Dorsolateral prefrontal cortex (tissue), 122 donors: ENCODE measurements at places on chromosomes 2 and 18. TPM values are rescaled to one million over a fixed set of nuclear protein-coding genes. Genes with fewer than 3 reads are reported as not detected.

The TTN gene
- total RNA-seq: 10.1 TPM

The DOK6 gene
- total RNA-seq: 23.8 TPM

The PARD3B gene
- total RNA-seq: 8.4 TPM

The KIAA2012 gene
- total RNA-seq: 4.9 TPM

The MGAT4A gene
- 68.7 TPM for total RNA-seq

The REEP1 gene
- total RNA-seq: 68.0 TPM

The IMPA2 gene
- 7.7 TPM for total RNA-seq

The CNDP1 gene
- total RNA-seq: 113 TPM

The HRH4 gene
- 0.15 TPM for total RNA-seq

The SCRN3 gene
- 41.1 TPM for total RNA-seq

The CYP26B1 gene
- 13.6 TPM for total RNA-seq

The TRIM43 gene
- total RNA-seq: not detected

The ALLC gene
- total RNA-seq: not detected

The PTRHD1 gene
- 15.2 TPM for total RNA-seq

The LYPD6 gene
- 7.0 TPM for total RNA-seq

The DNAH6 gene
- 10.7 TPM for total RNA-seq

The MRPS5 gene
- total RNA-seq: 61.0 TPM

The EMX1 gene
- 42.5 TPM for total RNA-seq

The CTLA4 gene
- total RNA-seq: not detected

The MFSD6 gene
- 154 TPM for total RNA-seq

The XIRP2 gene
- not detected for total RNA-seq

The PRKAG3 gene
- total RNA-seq: not detected

The FN1 gene
- total RNA-seq: 53.1 TPM

The LINC00305 gene
- not detected for total RNA-seq

The ZAP70 gene
- 0.59 TPM for total RNA-seq

The UPP2 gene
- 1.3 TPM for total RNA-seq

The UGT1A10 gene
- not detected for total RNA-seq

The TSPYL6 gene
- 0.34 TPM for total RNA-seq

The ASXL2 gene
- total RNA-seq: 33.9 TPM

The WNT10A gene
- total RNA-seq: 1.0 TPM

The CWC22 gene
- total RNA-seq: 18.7 TPM

The FAM161A gene
- total RNA-seq: 13.0 TPM

The C18orf54 gene
- total RNA-seq: 6.9 TPM

The GPAT2 gene
- 4.7 TPM for total RNA-seq

The LYG2 gene
- 0.96 TPM for total RNA-seq
